ENCODE measurements at places on chromosomes 3 and 15. TPM values are rescaled to one million over a fixed set of nuclear protein-coding genes. Genes with fewer than 3 reads are reported as not detected.

The ASB14 gene
- total RNA-seq, result under 0.01 TPM

The LRRC49 gene
- 25.1 TPM for total RNA-seq

The SCAPER gene
- 5.4 TPM for total RNA-seq

The ADCY5 gene
- 0.13 TPM for total RNA-seq

The DPPA2 gene
- not detected for total RNA-seq

The KNG1 gene
- not detected for total RNA-seq

The TRIM59 gene
- total RNA-seq, result 25.3 TPM

The SCAMP2 gene
- 15.2 TPM for total RNA-seq

The SPINK8 gene
- total RNA-seq, result not detected

The CTXND1 gene
- total RNA-seq, result not detected

The HYAL1 gene
- 1.2 TPM for total RNA-seq

The PLSCR2 gene
- total RNA-seq, result not detected

The MYO5A gene
- total RNA-seq, result 94.8 TPM

The CD276 gene
- 158 TPM for total RNA-seq

The SACM1L gene
- 33.0 TPM for total RNA-seq

The LYZL4 gene
- not detected for total RNA-seq

The ACOX2 gene
- total RNA-seq, result 25.6 TPM

The DNAH12 gene
- total RNA-seq, result under 0.01 TPM

The CCRL2 gene
- 1.7 TPM for total RNA-seq

The PIERCE2 gene
- total RNA-seq, result 2.4 TPM

The FBXW12 gene
- not detected for total RNA-seq

The GXYLT2 gene
- 2.6 TPM for total RNA-seq

The CPN2 gene
- total RNA-seq, result not detected

The ACAP2 gene
- total RNA-seq, result 71.6 TPM

The IQCH gene
- total RNA-seq, result 5.7 TPM

The KBTBD13 gene
- not detected for total RNA-seq

The KIF9 gene
- total RNA-seq, result 5.5 TPM

The NR1I2 gene
- total RNA-seq, result under 0.01 TPM

The TMC3 gene
- total RNA-seq, result not detected

The TUSC7 gene
- not detected for total RNA-seq

The PLCH1 gene
- total RNA-seq, result 0.06 TPM

The CLDN1 gene
- total RNA-seq, result not detected

The ITPKA gene
- 1.7 TPM for total RNA-seq

The ZNF80 gene
- total RNA-seq, result not detected

The NTRK3 gene
- 0.62 TPM for total RNA-seq

The ATP13A4 gene
- total RNA-seq, result 0.31 TPM

The HIGD2B gene
- total RNA-seq, result not detected

The ESYT3 gene
- total RNA-seq, result 0.26 TPM

The PLSCR4 gene
- 99.1 TPM for total RNA-seq

The SNTN gene
- not detected for total RNA-seq

The CALML4 gene
- total RNA-seq, result 2.9 TPM

The MASP1 gene
- 1.2 TPM for total RNA-seq

The MOBP gene
- total RNA-seq, result not detected

The PAK6 gene
- total RNA-seq, result 0.13 TPM

The NEK10 gene
- total RNA-seq, result 26.4 TPM

The GOLGA8G gene
- not detected for total RNA-seq

The GABRA5 gene
- total RNA-seq, result not detected

The MTHFS gene
- 12.9 TPM for total RNA-seq

The SLC6A11 gene
- not detected for total RNA-seq

The CPLX3 gene
- not detected for total RNA-seq

The CYP11A1 gene
- total RNA-seq, result 0.12 TPM

The PLAAT1 gene
- not detected for total RNA-seq

The C2CD4B gene
- 0.26 TPM for total RNA-seq

The CLRN1 gene
- total RNA-seq, result not detected
